AG04449 (cell line): ENCODE measurements at places on chromosomes 12 and 14.

- DNase-seq, result no peak
Observed at GRCh38 chr12:51017452-51017851, 8.7 kb downstream of the SLC11A2 start.

DNA sequence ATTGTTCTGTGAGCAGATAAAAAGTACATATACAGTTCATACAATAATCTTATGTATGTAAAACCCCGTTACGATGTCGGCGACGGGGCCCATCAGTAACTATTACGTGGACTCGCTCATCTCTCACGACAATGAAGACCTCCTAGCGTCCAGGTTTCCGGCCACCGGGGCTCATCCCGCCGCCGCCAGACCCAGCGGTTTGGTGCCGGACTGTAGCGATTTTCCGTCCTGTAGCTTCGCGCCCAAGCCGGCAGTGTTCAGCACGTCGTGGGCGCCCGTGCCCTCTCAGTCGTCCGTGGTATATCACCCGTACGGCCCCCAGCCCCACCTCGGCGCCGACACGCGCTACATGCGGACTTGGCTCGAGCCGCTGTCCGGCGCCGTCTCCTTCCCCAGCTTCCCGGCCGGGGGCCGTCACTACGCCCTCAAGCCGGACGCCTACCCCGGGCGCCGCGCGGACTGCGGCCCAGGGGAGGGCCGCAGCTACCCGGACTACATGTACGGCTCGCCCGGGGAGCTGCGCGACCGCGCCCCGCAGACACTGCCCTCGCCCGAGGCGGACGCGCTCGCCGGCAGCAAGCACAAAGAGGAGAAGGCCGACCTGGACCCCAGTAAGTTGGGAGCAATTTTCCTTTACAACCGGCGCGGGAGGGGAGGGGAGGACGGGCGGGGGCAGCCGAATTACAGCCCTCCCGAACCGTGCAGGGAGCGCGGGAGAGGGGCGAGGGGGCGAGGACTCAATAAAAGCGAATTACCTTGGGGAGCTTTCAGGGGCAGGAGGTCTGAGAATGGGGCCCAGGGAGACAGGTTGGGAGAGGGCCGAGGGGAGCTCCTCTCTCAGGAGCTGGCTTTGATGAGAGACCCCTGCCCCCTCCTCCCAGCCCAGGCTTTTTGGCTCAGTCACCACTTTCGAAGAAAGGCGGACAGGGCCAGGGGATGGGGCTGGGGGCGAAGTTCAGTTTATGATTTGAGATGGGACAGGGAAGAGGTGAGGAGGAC lies at the start of gene HOXC9:
Gene HOXC9, plus strand, starts transcription at position 46 of the 999 bp plus-strand sequence. Its CDS starts 28 bp downstream, at position 74.
- DNase-seq, result no peak

DNA sequence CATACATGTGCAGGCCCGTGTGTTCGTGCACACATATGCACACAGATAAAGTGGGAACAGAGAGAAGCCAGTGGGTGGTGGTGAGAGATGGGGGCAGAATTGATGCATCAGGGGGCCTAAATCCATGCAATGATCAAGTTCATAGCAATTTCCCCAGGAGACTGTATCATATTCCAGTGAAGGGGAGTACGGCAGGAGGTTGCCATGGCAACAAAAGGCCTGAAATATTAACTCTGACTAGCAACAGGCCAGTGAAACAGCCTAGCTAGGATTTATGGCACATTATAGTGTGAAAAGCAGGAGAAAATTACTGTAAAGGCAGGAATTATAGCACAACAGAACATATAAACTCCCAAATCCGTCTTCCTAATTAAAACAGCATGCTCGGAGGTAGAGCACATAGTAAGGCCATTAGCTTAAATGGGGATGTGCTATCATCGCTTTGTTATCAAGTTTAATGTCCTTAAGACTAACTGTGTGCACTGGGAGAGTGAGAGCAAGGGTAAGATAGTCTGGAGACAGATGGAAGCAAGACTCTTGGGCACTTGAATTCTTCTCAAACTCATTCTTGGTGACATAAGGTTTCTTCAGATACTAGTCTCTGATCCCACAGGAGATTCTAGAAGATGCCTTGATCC lies 806.3 kb downstream of the DIO2 start:
- DNase-seq, result no peak

- no peak for DNase-seq
Observed at GRCh38 chr14:74504874-74505720, 11.5 kb downstream of the ISCA2 start.

- no peak for DNase-seq
Observed at GRCh38 chr14:75980856-75981255, 939 bp downstream of the TGFB3 start.

DNA sequence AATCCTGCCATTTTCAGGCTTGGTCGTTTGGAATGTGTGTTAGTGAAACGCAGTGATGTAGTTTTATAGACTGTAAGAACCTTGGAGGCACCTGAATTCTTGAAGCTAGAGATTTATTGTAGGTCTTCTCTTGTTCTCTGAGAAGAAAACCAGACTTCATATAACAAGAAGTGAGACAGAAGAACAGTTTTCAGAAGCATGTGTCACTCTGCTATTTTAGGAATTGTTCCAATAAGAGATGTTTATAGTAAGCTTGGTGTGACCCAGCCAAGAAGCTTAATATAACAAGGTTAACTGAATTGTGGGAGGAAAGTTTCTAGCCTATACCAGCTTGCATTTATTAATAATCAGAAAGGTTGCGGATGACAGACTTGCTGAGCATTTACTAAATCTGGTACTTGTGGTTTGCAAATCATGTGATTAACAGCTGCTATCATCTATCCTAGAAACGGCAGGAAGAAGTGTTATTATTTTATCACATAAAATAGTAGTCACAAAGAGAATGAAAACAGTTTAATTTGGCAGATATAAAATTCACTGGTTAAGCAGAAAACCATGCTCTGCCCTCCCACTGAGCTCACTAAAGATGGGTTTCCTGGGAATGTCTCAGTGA lies 49.2 kb upstream of the BCAT1 start:
- peak; percentile 84 for DNase-seq

GRCh38 chr12:111180426-111181142 lies 188.3 kb downstream of the PHETA1 start:
- DNase-seq, result no peak

GRCh38 chr12:79975143-79975542 lies 40.2 kb upstream of the PPP1R12A start:
- no peak for DNase-seq

- DNase-seq, result no peak
Observed at GRCh38 chr12:91880528-91880927, 265.1 kb downstream of the BTG1 start.
